Endothelial cell of umbilical vein (primary cell): ENCODE measurements at places on chromosomes 2 and 18. TPM values are rescaled to one million over a fixed set of nuclear protein-coding genes. Genes with fewer than 3 reads are reported as not detected.

The DPYSL5 gene
- not detected in 2 replicates for total RNA-seq

DNA sequence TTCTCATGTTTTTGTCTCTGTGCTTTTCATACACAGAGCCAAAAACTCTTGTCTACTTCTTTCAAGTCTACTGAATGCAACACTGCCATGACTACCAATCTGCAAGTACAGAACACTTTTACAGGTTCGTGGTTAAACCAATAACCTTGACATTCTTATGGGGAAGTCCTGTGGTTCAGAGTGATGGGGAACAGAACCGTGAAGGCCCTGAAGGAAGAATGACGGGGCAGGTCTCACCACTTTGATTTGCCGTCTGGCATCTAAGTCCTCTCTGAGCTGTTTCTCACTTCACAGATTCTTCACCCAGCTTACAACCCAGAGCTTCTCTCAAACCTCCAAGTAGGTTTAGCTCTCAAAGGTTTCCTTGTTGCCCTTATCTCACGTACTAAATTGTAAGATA lies 117.5 kb upstream of the SNTG2 start:
- DNase-seq: no peak

DNA sequence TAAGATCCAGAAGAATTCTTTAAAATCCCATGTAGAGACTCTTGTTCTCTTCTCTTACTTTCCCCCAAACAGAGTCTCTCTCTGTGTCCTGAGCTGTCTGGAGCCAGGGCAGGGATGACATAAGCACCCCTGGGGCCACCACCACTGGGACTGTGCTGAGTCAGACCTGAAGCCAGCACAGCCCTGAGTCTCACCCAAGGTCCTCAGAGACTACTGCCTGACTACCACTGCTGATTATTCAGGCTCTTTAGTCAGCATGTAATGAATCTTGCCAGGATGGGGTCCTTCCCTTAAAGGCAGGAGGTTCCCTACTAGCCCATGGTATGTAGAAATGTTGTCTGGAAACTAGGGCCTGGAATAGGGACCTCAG lies 34.9 kb upstream of the DYNC1I2 start:
- DNase-seq: no peak

DNA sequence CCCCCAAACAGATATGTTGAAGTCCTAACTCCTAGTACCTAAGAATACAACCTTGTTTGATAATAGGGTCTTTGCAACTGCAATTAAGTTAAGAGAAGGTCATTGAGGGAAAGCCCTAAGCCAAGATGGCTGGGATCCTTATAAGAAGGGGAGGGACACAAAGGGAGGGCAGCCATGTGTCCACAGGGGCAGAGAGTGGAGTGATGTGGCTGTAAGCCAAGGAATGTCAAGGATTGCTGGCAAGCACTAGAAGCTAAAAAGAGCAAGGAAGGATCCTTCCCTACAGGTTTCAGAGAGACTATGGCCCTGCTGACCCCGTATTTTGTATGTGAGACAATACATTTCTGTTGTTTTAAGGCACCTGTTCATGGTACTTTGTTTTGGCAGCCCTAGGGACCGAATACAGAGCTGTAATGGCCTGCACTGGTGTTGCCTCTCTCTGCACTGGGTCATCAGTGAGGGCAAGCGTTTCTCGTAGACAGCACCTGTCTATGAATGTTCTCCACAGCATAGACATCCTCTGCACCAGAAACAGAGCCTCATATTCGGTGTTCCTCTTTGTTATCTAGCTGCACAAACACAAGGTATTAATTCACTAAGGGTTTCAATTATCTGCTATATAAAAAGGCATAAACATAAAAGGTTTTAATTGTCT lies 75.4 kb upstream of the AQP4 start:
- no peak for DNase-seq

DNA sequence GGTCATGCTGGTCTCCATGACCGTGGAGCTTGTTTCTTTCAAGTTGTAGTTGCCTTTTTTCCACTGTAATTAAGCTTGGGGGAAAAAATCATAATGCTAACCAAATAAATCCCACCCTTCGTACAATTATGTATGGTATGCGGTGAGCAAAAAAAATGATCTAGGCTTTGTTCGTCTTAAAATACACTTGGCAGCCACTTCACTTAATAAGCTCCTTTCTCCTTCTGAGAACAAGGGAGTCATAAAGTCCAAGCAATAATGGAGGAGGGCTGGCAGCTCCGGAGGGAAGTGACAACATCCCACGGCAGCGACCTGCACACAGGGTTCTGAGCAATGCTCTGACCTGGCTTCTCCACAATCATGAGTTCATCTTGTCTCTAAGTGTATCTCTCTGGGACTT lies 91.2 kb upstream of the KLHL29 start:
- no peak for DNase-seq

DNA sequence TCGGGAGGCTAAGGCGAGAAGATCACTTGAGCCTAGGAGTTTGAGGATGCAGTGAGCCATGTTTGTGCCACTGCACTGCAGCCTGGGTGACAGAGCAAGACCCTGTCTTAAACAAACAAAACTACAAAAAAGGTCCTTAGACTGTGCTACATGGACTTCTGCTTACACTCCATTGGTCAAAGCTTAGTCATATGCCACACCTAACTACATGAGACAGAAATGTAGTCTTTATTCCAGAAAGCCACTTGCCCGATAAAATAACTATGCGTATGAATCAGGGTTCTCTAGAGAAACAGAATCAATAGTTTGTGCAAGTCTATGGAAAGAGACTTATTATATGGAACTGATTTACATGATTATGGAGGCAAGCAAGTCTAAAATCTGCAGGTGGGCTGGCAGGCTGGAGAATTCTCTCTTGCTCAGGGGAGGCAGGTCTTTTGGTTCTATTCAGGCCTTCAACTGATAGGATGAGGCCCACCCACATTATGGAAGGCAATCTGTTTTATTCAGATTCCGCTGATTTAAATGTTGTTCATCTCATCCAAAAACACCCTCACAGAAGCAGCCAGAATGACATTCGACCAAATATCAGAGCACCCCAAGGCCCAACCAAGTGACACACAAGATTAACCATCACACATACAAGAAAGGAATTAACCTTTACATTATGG lies 114.4 kb upstream of the SIX2 start:
- no peak for DNase-seq

DNA sequence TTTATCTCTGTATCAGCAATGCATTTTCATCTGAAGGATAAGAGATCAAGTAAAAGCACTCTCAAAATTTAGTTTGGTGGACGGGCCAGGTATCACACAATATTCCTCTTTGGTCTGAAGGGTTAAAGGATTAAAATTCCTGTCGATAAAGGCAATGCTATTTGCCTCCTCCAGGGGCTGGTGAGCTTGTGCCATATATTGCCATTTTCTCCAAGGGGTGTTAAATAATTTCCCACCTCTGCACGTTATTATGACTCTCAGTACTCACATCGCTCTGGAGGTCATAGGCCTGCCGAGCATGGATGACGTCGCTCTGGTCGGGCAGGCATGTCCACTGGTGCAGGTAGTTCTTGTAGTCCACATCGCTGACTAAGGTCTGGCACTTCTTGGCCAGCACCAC lies 94.2 kb downstream of the NEB start:
- DNase-seq: no peak
